ENCODE measurements at places on chromosomes 4 and X. TPM values are rescaled to one million over a fixed set of nuclear protein-coding genes. Genes with fewer than 3 reads are reported as not detected.

Gene LRAT
- 0.07 TPM for total RNA-seq

Gene PDGFRA
- 0.96 TPM for total RNA-seq

Gene EDA
- total RNA-seq, result 0.76 TPM

Gene TAF7L
- 0.15 TPM for total RNA-seq

Gene STS
- total RNA-seq, result 2.4 TPM

Gene HTN3
- total RNA-seq, result not detected

Gene L1CAM
- 21.2 TPM for total RNA-seq

Gene CC2D2A
- total RNA-seq, result 13.2 TPM

Gene CLGN
- 5.2 TPM for total RNA-seq

Gene ZXDB
- total RNA-seq, result 5.5 TPM

Gene RFC1
- total RNA-seq, result 20.3 TPM
